ENCODE measurements at places on chromosomes 16 and 17. TPM values are rescaled to one million over a fixed set of nuclear protein-coding genes. Genes with fewer than 3 reads are reported as not detected.
A peak's percentile ranks its signal among the peaks of the same experiment; 100 is the strongest.

ABCC3 gene
- 1.2 TPM for total RNA-seq

SSTR5 gene
- not detected for total RNA-seq

USP6 gene
- 2.6 TPM for total RNA-seq

B4GALNT2 gene
- under 0.01 TPM for total RNA-seq

TEX14 gene
- total RNA-seq = 0.55 TPM

DNASE1L2 gene
- 0.97 TPM for total RNA-seq

- no peak for DNase-seq
- no peak overlapping the region for H3K27ac ChIP-seq
- no peak overlapping the region for H3K4me3 ChIP-seq
- no peaks in the 10 kb centered on the region for H3K4me1 ChIP-seq
- no peaks in the 10 kb centered on the region for H3K36me3 ChIP-seq
These were observed 18.3 kb upstream of the CEP112 start for GRCh38 chr17:66210208-66210574.

GRCh38 chr17:79915850-79916430, 76.7 kb upstream of the CBX4 start:
- no peak overlapping the region for H3K27ac ChIP-seq
- H3K27me3 ChIP-seq = no peaks in the 10 kb centered on the region
- DNase-seq = no peak
- H3K36me3 ChIP-seq = no peaks in the 10 kb centered on the region
- H3K4me1 ChIP-seq = no peaks in the 10 kb centered on the region

- H3K36me3 ChIP-seq = no peaks in the 10 kb centered on the region
- H3K4me3 ChIP-seq = no peak overlapping the region
- DNase-seq = no peak
- peak overlapping the region; percentile 3 for H3K27ac ChIP-seq
- no peaks in the 10 kb centered on the region for H3K27me3 ChIP-seq
- no peaks in the 10 kb centered on the region for H3K4me1 ChIP-seq
These were observed 4.6 kb downstream of the KRT34 start for GRCh38 chr17:41377546-41377945.

- no peak overlapping the region for H3K4me3 ChIP-seq
- DNase-seq = no peak
- H3K27me3 ChIP-seq = no peaks in the 10 kb centered on the region
These were observed 20.0 kb upstream of the NXPH3 start for GRCh38 chr17:49555495-49556222.

DNA sequence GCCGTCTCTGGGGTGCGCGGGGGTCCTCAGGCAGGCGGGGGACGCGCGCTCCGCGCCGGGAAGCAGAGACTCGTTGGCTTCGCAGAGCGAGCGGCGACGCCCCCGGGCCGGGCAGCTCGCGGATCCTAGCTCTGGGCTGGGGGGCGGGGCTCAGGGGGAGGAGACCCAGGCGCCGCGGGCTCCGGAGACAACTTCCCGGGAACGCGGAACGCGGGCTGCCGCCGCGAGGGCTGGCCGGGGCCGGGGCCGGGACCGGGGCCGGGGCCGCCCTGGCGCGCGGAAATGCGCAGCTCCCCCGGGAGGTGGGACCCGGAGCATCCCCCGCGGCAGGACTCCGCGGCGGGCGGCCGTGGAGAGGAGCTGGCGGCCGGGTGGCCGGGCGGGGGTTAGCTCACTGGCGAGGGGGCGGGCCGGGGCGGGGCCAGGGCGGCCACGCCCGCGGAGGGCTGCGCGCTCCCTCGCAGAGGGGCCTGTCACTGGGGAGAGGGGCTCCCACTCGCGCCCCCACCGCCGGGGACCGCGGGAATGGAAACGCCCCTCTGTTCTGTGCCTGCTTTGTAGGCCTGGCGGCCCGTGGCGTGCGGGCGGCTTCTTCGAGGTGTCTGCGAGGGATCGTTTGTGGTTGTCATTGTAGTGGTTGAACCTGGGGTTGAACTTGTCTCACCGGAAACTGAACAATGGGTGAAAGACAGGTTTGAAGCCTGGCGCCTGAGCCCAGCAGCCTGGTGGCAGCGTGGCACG, at the start of gene GAS7:
TSS of gene GAS7 (minus strand) at position 98 of the 741 bp plus-strand sequence.
- no peaks in the 10 kb centered on the region for H3K4me1 ChIP-seq
- peak within 1 kb of the TSS; percentile 74 for H3K27ac ChIP-seq
- peak; percentile 69 for DNase-seq
- no peaks in the 10 kb centered on the region for H3K36me3 ChIP-seq
- peak within 1 kb of the TSS; percentile 38 for H3K4me3 ChIP-seq
- H3K27me3 ChIP-seq = no peaks in the 10 kb centered on the region

- H3K36me3 ChIP-seq = no peaks in the 10 kb centered on the region
- no peak overlapping the region for H3K4me3 ChIP-seq
- H3K27ac ChIP-seq = peak overlapping the region; percentile 91
- H3K27me3 ChIP-seq = no peaks in the 10 kb centered on the region
- peaks cover 4% of the 10 kb centered on the region for H3K4me1 ChIP-seq
These were observed 205.5 kb downstream of the NTN1 start for GRCh38 chr17:9226794-9227135.

All from uterus (tissue), 4 donors.